HCT116 (cell line): ENCODE measurements at places on chromosomes 1 and 21. TPM values are rescaled to one million over a fixed set of nuclear protein-coding genes. Genes with fewer than 3 reads are reported as not detected.

DNA sequence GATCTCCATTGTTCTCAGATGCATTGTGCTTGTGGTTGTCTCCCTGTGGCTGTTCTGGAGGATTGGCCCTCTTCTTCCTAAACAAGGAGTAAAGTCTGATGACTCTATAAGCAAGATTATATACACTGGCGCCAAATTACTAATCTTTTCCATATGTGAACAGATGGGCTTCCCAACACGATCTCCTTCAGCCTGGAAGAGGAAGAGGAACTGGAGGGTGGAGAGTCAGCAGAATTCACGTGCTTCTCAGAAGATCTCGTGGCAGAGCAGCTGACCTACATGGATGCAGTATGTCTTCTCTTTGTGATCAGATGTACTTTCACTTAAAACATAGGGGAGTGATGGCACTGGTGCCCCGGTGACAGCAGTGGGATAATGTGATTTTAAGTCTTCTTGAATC is 78.7 kb downstream of the RGL1 start:
- no peak for DNase-seq
- 0 out of 2 replicates have a peak, but pooled peaks cover 4% of the 10 kb centered on the region for H3K4me1 ChIP-seq
- no peak overlapping the region for H3K27ac ChIP-seq
- H3K36me3 ChIP-seq = no peaks in the 10 kb centered on the region
- H3K27me3 ChIP-seq = no peaks in the 10 kb centered on the region

- H3K4me3 ChIP-seq = no peak overlapping the region
- no peaks in the 10 kb centered on the region for H3K4me1 ChIP-seq
- H3K27me3 ChIP-seq = no peaks in the 10 kb centered on the region
- H3K36me3 ChIP-seq = 0 out of 2 replicates have a peak, but pooled peaks cover 3% of the 10 kb centered on the region
- DNase-seq = no peak
- H3K27ac ChIP-seq = no peak overlapping the region
Observed at GRCh38 chr1:161848676-161849075, 82.6 kb downstream of the ATF6 start.

- H3K36me3 ChIP-seq = no peaks in the 10 kb centered on the region
- H3K27me3 ChIP-seq = no peaks in the 10 kb centered on the region
- no peaks in the 10 kb centered on the region for H3K4me1 ChIP-seq
- DNase-seq = no peak
Observed at GRCh38 chr1:218514689-218515088, 169.6 kb downstream of the TGFB2 start.

- no peak for DNase-seq
- H3K27ac ChIP-seq = no peak overlapping the region
- H3K36me3 ChIP-seq = no peaks in the 10 kb centered on the region
Observed at GRCh38 chr1:41720861-41721410, 197.8 kb downstream of the HIVEP3 start.

The VHLL gene
- not detected for total RNA-seq

The ESRRG gene
- total RNA-seq = not detected
